T-helper 2 cell (primary cell): ENCODE measurements at places on chromosomes 3 and 15.

GRCh38 chr15:79677241-79677640 lies 219.6 kb downstream of the MTHFS start:
- DNase-seq: no peak

DNA sequence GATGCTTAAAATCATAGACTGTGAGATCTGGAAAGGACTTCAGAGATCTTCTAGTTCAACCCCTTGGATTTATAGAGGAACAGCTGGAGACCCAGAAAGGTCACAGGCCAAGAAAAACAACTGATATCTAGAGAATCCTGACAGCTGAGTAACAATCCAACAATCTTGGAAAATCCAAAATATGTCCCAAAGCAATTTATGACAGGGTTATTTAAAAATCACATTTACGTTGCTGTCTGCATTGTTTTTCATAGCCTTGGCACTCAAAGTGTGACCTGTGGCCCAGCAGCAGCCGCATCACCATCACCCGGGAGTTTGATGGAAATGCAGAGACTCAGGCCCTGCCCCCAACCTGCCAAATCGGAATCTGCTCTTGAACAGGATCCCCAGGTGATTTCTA lies 78.8 kb downstream of the FBN1 start:
- no peak for DNase-seq

DNA sequence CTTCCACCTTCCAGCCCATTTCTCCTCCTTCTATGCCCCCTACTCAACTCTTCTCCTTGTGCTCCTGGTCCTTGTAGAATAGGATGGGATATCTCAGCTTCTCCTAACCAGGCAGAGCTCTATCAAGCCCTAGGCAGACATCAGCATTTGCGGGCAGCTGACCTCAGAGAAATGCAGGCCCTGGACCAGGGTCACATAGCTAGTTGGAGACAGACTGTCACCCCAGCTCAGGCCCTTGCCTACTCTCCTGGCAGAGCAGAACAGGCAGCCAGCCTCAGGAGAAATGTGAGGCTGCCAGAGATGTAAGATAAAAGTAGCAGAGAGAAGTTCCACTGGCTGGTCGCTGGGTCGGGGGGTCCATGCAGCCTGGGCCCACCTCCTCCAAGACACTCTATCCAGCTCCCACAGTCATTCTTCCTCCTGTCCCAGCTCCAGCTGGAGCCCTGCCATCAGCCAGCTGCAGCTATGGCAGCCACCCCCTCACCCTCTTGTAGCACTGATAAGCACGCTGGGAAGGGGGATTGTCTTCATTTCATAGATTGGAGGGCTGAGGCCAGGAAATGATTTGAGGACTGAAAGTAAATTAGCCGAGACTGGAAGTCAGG lies 4.0 kb downstream of the CYP8B1 start:
- DNase-seq: no peak

- DNase-seq: no peak
Observed at GRCh38 chr15:39852250-39852649, 67.8 kb downstream of the GPR176 start.

GRCh38 chr3:197339841-197340520 lies 41.6 kb upstream of the DLG1 start:
- DNase-seq: no peak

GRCh38 chr3:114454551-114455251 lies 160.9 kb downstream of the TIGIT start:
- no peak for DNase-seq

DNA sequence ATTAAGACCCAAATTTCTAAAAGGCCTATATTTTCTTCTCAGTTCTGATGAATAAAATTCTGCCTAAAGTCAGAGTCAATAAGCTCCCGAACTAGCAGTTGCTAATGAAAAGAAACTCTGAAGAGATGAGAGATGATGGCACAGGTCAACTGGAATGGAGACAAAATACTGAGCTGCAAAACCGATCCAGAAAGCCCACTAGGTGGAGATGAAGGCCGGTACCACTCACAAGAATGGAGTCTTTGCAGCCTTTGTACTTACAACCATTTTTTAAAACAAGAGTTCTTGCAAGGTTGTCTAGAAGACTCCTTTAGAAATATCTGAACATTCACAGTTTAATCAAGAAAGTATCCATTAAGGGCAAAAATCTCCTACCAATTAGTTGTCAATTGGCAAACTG lies 119.9 kb upstream of the TJP1 start:
- no peak for DNase-seq

DNA sequence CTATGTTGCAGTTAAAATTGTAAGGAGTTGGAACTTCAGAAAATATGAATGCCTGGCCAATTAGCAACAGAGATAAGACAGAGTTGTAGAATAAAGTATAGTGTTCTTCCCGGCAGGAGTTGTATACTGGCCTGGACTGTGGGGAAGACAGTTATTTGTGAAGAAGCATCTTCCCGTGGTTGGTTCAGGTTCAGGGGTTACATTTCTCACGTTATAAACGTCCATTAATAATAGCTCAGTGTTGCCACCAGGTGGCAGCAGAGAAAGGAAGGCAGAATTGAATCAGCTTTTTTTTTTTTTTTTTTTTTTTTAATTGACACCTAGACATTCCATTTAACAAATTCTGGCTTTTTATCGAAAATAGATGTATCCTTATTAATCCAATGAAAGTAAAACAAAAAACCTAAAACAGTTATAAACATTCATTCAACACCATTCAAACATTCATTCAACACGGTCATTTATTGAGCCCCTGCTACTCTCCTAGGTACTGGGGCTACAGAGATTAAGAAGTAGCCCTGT lies 66.4 kb upstream of the NR2E3 start:
- peak; percentile 67 for DNase-seq

DNA sequence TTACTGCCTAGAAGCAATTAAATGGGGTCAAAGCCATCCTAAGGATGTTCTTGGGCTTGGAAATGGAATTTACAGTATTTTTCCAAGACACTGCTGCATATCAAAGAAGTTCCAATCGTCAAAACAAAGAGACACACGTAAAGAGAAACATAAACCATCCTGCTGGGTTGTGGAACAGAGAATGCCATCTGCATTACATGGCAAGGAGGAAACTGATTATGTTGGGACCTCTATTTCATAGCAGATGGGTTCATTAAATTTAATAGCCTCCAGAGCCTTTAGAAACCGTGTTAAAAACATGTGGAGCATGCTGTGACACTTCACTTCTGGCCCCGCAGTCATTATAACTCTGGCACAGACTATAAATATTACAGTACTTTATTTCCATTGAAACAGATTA lies 154.6 kb downstream of the LRTM1 start:
- DNase-seq: no peak

DNA sequence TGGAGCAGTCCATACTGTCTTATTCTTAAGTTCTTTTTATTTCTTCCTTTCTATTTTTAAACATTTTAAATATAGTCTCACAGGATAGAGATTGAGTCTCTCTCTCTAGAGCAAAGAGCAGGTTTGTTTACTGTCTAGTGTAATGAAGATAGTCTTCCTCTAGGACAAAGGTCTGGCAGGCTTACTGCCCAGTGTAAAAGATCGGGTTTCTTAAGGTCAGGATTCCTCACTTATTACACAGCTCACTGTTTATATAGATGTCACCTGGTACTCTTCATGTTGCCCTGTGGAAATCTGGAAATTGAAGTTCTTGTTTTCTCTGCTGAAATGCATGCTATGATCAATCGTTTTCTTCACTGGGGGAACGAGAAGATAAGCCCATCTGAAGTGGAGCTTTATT lies 76.0 kb downstream of the ZBBX start:
- no peak for DNase-seq

DNA sequence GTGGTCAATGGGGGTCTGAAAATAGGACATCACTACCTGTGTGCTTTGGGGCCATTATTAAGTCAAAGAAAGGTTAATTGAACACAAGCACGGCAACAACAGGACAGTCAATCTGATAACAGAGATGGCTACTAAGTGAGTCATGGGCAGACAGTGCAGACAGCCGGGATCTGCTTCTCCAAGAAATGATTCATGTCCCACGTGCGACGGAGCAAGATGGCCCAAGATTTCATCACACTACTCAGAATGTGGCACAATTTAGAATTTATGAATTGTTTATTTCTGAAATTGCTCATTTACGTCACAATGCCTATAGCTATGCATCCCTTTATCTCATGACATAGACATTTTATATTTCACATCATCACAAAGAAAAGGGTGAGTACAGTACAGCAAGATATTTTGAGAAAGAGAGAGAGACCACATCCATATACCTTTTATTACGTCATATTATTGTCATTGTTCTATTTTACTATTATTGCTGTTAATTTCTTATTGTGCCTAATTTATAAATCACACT lies 770.6 kb upstream of the NR2F2 start:
- DNase-seq: no peak

GRCh38 chr3:105837143-105837740 lies 31.6 kb downstream of the CBLB start:
- DNase-seq: no peak

DNA sequence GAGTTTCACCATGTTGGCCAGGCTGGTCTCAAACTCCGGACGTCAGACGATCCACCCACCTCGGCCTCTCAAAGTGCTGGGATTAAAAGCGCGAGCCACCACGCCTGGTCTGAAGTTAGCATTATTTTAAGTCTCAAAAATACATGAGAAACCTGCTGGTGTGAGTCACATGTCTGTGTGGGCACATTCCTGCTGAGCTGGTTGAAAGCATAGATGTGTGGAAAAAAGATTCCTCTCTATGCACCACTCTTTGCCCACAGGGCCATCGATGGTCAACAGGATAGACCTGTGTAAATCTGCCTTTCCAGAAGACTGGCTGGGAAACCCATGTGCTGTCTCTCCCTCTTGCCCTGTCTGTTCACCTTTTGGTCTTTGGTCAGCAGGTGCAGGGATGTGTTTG lies 63.5 kb downstream of the CHRD start:
- DNase-seq: no peak

DNA sequence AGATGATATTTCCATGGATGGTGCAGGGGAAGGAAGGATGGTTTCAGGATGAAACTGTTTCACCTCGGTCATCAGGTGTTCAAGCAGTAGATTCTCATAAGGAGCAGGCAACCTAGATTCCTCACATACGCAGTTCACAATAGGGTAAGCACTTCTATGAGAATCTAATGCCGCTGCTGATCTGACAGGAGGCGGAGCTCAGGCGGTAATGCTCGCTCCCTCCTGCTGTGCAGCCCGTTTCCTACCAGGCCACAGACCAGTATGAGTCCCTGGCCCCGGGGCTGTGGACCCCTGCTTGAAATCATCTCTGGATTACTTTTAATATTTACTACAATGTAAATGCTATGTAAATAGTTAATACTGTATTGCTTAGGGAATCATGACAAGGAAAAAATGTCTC lies 241.8 kb downstream of the ROBO2 start:
- no peak for DNase-seq

- DNase-seq: no peak
Observed at GRCh38 chr3:146468234-146468633, 1.1 kb downstream of the PLSCR2 start.

GRCh38 chr15:31212326-31213080 lies 111.0 kb upstream of the TRPM1 start:
- no peak for DNase-seq

GRCh38 chr3:64916937-64917336 lies 229.1 kb upstream of the ADAMTS9 start:
- no peak for DNase-seq

- no peak for DNase-seq
Observed at GRCh38 chr3:185558395-185558794, 6.0 kb upstream of the LIPH start.
